Activated CD8-positive, alpha-beta memory T cell treated with anti-CD3 and anti-CD28 coated beads for 1 hour (primary cell): ENCODE measurements at places on chromosomes 16 and 17.

DNA sequence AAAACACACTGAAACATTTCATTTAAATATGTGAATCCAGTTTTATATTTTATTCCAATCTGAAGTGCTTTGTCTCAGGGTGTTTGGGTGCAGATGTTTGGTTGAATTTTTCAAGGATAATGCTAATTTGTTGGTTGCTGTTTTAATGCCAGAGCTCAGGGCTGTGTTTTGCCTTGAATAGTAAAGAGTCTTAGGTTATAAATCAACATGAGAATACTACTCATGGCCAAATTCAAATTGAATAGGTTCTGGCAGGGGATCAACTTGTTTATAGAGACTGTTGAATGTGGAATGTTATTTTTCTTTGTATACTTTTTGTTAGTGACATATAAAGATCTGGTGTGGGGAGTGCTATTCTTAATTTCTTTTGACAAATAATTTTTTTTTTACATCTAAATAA, 18.8 kb downstream of the TOM1L1 start:
- DNase-seq = no peak

DNA sequence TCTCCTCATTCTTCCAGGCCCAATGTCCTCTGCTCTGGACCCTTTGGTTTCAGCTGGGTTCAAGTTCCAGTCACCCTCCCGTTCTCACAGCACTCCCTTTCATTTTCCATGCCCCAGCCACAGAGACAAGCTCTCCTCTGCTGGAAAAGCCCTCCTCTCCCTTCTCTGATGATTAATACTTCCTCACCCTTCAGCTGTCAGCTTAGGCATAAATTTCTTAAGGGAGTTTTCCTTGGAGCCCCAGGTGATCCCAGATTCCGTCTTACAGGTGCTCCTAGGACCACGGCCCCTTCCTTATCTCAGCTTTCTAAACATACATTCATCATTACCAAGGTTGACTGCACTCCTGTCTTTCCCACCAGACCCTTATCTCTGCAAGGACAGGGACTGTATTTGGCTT, 10.4 kb downstream of the CHAD start:
- no peak for DNase-seq

DNA sequence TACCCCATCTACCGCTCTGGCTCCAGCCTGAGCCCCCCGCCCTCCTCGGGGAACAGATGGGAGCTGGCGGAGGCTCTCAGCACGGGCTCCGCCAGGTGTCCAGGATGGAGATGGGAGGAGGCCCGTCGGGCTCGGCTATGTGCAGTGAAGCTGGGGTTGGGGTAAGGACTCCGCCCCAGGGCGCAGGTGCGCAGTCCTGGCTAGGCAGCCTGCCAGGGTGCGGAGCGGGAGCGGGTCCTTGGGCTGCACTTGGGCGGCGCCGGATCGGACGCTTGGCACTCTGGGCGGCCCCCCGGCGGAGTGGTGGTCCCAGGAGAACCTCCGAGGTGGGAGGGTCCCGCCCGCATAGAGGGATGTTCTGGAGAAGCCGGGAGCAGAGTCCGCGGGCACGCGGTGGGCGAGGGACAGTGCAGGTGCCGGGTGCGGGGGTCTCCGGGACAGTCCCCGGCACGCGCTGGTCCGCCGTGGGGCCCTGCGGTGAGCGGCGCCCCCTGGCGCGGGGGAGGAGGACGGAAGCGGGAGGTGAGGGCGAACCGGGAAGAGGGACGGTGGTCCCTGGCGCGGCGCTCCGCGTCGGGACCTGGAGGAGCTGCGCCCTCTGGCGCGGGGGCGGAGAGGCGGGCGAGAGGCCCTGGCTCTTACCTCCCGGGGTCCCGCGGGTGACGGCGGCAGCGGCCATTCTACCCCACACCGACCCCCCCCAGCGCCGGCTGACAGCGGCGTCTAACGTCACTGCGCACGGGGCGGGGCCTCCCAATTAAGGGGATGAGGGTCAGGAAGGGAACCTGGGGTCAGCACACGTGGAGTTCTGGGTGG, at the start of gene CAMTA2:
Gene CAMTA2, minus strand, starts transcription at position 725 of the 816 bp plus-strand sequence. CDS start 1,453 bp downstream, outside the sequence.
- DNase-seq = peak; percentile 83

- no peak for DNase-seq
These were observed 12.7 kb downstream of the FCSK start for GRCh38 chr16:70467113-70467512.

GRCh38 chr16:84518804-84519341, 14.4 kb upstream of the MEAK7 start:
- no peak for DNase-seq

- DNase-seq = no peak
These were observed 12.4 kb upstream of the ZNF689 start for GRCh38 chr16:30622455-30623032.

GRCh38 chr17:81245024-81245664, 6.0 kb downstream of the NDUFAF8 start:
- DNase-seq = no peak

- DNase-seq = no peak
These were observed 5.8 kb downstream of the MTHFSD start for GRCh38 chr16:86549076-86549892.

DNA sequence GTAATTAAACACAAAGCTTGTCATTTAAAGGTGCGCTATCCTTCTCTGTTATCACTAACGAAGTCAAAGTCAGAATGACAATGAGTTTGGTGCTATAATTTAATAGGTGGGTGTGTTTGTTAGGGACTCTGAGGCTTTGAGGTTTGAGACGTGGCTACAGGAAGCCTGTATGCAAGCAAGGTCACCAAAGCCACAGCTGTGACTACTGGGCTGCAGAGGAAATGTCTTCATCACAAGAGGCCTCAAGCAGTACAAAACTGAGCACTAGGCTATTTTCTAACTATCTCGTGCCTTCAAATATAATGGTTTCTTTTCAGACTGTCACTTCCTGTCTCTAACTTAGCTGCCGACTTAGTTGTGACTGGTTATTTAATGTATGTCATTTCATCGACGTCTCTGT, 141.2 kb downstream of the AATF start:
- DNase-seq = peak; percentile 28

DNA sequence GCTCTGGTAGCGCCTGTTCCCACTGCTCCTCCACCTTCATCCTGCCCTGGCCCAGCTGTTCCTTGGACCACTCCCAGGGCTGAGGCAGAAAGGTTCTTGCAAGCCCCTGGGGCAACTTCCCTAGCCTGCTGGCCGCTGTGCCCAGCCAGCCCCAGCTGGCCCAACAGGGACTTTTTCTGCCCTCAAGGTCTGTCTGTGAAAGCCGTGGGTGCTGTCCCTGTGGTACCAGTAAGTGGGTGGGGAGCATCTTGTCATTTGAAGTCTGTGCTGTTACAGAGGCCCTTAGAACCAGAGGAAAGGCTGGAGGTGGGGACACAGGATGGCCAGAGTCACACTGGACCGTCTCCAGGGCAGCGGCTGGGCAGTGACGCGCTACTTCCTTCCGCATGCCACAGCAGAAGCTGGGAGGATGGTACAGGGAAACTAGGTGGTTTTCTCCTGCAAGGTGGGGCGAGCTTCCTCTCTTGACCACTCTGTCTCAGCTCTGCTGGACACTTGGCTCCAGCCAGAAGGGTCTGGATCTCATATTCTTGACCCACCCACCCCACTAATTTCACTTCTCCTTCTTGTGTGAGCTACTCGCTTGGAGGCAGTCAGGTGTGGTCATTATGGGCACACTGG, 87.8 kb downstream of the PLCG2 start:
- DNase-seq = no peak

DNA sequence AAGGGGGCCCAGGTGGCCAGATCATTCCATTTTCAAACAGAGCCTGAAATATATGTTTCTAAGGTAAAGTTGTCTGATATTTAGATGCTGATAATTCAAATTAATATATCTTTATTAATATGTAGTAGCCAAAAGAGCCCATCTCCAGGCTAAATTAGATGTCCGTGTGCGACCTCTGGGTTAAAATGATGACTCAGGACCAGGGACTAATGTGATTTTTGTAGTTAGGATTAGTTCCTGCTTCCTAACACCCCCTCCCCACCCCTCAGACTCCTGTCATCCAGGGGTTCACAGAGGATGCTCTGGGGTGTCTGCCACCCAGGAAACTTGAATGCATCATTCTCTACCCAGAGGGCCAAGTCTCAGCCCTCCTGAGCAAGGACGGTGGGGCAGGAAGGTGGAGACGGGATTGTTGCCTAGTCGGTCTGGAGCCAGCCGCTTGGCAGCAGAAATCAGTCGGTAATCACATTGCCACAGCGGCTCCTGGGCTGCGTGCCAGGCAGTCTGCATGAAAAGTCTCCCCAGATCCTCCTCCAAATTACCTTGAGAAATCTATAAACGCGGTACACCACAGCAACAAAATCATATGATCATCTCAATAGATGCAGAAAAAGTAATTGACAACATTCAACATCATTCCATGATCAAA, 29.8 kb downstream of the CNGB1 start:
- DNase-seq = no peak

DNA sequence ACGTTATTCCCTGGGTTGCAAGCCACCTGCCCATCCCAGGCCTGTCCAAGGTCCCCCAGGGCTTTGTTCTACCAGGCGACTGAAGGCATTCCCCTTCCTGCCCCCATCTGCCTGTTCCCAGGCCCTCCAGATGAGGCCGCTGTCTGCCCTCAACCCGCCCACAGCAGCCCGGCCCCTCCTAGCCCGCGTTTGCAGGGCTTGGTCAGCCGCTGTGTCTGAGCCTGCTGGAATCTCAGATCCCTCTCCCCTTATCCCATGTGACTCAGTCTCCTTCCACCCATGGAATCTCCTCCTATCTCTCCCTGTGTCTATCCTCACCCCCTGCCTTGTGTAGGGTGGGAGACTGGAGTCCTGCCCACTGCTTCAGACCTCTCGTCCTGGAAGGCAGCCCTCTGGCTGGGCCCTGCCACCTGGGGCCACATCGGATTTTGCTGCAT, 186.0 kb upstream of the TNRC6C start:
- DNase-seq = no peak

DNA sequence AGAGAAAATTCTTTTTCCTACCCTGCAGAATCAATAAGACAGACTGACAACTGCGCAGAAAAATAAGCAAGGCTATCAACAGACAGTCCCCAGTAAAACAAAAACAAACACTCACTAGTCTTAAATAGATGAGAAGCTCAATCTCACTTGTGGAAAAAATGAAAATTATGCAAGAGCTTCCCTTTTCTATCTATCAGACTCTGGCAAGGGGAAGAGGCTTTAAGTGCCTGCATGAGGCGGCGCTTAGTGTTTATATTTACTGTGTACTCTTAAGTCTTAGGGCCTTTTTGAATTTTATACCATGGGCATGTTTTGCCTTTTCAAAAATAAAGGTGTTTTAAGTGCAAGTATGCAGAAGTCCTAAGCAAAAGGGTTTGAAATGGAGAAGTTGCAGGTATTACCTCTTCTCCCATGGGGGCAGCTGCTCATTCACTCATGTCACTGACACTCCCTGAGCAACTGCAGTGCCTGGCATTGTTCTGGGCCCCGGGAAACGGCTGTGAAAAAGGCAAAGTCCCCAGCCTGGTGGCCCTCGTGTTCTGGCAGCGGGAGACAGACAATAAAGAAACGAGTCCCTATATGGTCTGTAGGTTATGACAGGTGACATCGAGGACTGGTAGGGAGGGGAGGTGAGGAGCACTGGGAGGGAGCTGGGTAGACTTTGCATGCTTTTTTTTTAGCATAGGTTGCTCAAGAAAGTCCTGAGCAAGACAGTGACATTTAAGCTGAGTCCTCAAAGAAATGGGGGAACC, 35.2 kb downstream of the HSBP1 start:
- DNase-seq = no peak

- no peak for DNase-seq
These were observed 20.2 kb downstream of the ZFHX3 start for GRCh38 chr16:73027685-73028111.

- DNase-seq = no peak
These were observed 191.8 kb upstream of the HSBP1 start for GRCh38 chr16:83615953-83616350.

GRCh38 chr17:74852237-74853047, 7.2 kb downstream of the GRIN2C start:
- DNase-seq = no peak

- no peak for DNase-seq
These were observed 3.0 kb downstream of the TBKBP1 start for GRCh38 chr17:47696717-47697642.

DNA sequence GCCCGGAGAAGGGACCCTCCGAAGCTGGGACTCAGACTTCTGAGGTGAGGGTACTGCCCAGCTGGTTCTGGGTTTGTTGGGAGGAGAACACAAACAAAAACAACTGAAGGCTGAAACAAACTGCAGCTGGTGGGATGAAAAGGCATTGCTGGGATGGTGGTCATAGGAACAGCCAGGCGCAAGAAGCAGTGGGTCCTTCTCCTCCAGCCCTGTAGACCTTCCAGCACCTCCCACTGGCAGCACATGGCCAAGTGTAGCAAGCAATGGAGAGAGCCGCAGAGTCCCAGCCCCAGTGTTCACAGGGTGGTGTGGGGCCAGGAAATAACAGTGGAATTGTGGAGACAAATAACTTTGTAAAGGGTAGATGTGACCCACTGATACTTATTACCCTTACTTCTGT, 48.7 kb upstream of the FOXJ1 start:
- DNase-seq = no peak

DNA sequence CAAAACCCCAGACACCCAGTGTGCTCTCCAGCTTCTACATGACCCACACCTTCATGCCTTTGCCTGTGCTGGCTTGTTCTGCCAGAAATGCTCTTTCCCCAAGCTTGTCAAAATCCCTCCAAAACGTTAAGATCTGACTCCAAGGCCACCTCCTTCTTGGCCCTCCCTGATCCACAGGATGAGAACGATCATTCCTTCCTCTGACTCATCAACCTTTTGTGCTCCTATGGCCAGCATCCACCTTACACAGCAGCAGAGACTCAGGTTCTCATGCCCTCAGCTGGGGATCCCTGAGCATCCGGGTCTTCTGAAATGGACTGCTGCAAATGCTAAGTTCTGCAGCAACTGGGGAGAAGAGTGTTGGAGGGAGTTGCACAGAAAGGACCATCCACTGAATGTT, 2.9 kb downstream of the ZBTB4 start:
- DNase-seq = no peak

GRCh38 chr16:88655733-88656281, 5.0 kb upstream of the CYBA start:
- no peak for DNase-seq

DNA sequence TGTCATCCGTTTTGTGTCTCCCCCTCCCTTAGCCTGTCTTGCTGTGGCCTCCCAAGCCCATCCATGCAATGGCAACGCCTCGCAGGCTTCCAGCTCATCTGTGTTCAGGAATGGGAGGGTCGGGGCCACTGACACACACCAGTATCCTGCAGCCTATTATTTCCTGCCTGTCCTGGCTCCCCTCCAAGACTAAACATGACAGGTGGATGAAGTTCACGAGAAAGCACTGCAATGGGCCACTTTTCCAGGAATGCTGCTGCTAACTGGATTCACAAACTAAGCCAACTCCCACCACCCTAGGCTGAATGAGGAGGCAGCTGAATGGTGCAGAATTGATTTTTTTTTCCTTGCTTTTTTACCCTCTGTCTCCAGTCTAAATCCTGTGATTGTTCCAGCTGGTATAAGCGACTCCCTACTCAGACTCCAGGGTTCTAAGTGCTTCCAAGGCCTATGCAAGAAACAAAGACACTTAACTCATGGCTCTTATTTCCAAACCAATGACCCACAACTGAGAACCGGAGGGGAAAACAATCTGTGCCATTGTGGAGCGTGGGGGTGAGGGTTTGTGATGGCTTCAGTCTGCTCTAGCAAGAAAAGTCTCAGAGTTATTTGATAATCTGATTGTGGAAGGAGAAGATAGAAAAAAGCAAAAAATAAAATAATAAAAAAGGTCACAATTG, 23.3 kb downstream of the TMEM100 start:
- DNase-seq = no peak
